ENCODE measurements at places on chromosomes 11 and 22.

DNA sequence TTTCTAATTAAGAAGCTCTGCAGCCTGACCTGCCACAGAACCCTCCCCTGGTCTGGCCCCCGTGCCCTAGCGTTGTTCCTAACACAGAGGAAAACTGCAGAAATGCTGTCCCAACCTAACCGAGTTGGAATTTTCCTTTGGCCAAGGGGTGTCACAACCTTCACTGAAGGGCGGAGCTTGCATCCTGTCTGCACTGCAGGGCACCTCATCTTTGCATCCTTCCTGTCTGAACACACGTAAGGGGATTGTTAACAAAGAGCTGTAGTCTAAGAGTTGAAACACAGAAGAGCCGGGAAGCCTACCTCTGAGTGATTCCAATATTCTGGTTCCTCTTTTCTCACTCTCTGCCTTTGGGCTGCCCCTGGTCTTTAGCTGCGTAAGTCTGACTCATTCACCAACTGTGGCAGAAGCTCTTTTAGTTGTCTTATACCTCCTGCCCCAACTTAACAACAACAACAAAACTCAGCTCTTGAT, 1.6 kb downstream of the DIXDC1 start:
- DNase-seq = peak; percentile 8

DNA sequence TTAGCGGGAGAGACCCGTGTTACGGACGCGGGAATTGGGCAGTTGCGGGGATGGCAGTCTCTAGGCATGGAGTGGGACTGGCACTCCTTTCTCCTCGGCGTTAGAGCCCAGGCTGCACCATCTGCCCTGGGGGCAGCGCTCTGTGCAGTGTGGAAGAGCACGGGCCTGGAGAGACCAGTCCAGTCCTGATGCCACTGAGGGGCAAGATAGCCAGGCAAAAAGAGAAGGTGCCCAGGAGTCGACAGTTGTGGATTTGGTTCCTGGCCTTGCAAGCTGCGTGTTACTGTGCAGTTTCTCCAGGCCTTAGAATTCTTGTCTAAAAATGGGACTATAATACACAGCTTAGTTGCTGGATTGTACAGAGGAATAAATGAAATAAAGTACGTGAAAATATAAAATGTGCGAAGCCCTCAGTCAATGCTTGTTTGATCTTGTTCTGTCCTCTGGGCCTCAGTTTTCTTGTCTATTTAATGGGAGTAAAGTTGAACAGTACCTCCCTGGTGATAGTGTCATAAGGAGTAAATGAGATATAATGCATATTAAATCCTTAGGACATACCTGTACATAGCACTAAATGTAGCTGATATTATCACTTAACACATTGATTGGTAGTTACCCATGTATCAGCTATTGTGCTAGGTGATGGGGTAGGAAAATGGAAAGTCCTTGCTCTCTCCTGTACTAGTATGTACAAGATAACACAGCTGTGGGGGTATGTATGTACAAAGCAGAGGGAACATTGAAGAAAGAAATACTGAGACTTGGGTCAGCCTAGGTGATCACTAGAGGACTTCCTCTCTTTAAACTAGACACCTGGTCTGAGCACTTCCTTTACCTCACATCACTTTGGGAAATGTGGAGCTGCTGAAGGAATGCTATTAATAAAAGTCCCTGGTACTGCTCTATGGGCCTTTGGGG, 1.2 kb downstream of the ATXN10 start:
- no peak for DNase-seq

DNA sequence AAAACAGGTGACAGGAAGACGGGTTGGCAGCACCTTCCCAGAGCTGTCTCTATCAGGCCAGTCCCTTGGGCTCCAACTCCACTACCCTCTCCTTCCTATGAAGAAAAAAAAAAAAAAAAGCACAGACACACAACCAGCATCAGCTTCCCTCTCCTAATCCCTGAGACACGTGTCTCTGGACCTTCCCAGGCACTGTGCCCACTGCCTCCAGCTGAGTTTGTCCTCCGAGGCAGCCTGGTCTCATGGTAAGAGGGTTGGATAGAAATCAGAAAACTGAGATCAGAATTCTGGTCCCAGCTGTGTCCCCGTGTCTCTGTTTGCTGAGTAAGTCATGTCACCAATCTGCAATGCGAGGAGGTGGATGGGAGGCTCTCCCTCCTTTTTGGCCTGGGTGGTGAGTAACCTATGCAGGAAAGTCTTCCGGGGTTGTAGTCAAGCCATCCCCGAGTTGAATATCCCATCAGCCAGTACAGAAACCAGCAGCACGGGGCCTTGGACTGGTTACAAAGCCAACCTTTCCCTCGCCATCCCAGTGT, 193.7 kb upstream of the TBCEL start:
- DNase-seq = no peak

DNA sequence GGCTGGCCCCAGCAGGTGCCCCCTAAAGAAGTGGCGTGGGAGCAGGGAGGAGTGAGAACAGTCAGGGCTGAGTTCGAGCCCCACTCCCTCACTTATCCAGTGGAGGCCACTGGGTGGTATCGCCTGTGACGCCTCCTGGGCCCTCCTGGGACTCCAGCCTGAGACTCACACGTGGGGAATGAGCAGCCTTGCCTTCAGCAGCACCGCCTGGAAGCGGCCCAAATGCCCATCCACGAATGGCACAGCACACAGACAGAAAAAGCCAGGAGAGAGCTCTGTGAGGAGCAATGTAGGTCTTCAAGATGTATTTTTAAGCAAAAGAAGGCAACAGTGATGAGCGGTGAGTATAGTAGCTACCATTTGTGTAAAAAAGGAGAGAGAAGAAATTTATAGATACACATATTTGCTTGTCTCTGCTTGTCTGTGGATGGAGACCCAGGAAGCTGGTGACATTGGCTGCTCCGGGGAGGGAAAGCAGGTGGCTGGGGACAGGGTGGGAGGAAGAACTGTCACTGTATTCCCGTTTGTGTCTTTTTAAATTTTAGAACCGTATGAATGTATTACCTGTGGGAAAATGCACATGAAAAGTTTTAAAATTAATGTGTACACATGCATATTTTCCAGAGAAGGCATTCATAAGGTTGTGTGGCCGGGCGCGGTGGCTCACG, 13.2 kb downstream of the KCNJ4 start:
- no peak for DNase-seq

- DNase-seq = no peak
Measured at GRCh38 chr11:128261011-128261421, 326.3 kb downstream of the ETS1 start.

DNA sequence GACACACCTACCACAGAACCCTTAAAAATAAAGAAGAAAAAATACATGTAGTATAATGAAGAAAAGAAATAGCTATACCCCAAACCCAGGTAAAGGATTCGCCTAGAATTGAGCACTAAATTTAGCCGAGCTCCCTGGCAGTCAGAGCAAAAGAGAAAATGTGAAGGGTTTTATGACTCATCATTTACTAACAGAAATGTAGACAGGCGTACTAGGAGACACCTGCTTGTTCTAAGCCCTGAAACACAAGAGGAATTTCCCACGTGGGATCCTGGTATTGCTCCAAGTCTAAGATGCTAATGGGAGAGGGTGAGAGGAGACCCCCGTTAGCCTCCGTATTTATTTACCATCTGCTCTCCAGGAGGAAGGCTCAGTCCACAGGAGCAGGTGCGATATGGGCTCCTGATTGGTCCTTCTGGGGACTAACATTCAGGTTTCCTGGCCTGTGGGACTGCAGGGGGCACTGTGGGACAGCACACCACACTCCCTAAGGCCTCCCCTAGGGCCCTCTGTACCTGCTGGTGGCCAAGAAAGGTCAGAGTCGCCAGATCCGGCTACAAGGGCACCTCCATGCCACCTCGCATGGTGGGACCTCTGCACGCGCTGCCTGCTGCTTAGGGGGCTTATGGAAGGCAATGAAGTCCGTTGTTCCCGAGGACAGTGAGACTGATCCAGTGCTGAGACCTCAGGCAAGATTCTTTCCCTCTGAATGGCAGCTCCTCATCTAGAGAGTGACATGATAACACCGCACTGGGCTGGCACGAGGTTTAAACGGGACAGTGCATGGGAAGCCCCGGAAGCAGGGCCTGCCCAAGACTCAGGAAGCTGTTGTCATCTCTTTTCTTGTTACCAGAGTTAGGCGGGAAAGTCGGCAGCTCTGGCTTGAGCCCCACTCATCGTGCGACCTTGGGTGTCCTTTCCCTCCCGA, 25.8 kb downstream of the KCNC1 start:
- no peak for DNase-seq

- DNase-seq = no peak
Measured at GRCh38 chr11:33110083-33110482, 51.2 kb downstream of the CSTF3 start.

GRCh38 chr22:23380911-23381310, 199.2 kb downstream of the IGLL1 start:
- no peak for DNase-seq

DNA sequence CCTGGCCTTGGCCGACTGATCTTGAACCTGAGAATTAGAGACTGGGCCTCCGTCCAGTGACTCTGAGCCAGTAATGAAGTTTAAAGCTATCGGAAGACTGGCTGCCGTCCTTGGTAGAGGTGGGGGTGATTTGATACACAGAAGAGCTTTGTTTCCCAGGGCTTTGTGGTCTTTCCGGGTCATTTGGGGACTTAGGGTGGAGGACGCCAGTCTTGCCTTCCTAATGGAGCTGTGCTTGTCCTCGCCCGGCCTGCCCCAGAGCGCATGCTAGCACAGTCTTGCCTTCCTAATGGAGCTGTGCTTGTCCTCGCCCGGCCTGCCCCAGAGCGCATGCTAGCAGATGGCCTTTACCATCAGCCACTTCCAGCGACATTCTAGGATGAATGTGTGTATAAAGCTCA, 65.8 kb downstream of the ST3GAL4 start:
- DNase-seq = no peak

DNA sequence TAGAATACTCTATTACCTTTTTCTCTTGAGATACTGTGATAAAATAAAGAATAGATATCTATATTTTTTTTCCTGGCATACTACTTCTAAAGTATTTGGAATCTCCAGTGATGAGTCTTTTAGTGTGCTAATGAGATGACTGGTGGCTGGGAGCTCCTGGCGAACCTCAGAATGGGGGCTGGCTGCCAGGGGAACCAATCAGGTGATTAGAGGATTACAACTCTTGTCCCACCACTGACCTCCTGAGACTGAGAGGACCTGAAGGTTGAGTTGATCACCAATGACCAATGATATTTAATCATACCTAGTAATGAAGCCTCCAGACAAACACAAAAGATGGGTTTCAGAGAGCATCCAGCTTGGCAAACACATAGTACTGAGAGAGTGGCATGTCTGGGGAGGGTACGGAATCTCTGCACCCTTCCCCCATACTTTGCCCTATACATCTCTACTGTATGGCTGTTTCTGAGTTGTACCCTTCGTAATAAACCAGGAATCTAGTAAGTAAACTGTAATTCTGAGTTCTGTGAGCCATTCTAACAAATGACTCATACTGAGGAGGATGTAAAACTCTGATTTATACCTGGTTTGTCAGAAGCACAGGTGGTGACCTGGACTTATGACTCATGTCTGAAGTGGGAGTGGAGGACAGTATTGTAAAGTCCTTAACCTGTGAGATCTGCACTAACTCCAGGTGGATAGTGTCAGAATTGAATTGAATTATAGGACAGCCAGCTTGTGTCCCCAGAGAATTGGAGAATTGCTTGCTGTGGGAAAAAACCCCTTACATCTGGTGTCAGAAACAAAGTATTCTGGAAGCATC, 325.3 kb upstream of the LRRC4C start:
- no peak for DNase-seq

GRCh38 chr22:22810018-22810427, 77.6 kb upstream of the IGLL5 start:
- DNase-seq = no peak

DNA sequence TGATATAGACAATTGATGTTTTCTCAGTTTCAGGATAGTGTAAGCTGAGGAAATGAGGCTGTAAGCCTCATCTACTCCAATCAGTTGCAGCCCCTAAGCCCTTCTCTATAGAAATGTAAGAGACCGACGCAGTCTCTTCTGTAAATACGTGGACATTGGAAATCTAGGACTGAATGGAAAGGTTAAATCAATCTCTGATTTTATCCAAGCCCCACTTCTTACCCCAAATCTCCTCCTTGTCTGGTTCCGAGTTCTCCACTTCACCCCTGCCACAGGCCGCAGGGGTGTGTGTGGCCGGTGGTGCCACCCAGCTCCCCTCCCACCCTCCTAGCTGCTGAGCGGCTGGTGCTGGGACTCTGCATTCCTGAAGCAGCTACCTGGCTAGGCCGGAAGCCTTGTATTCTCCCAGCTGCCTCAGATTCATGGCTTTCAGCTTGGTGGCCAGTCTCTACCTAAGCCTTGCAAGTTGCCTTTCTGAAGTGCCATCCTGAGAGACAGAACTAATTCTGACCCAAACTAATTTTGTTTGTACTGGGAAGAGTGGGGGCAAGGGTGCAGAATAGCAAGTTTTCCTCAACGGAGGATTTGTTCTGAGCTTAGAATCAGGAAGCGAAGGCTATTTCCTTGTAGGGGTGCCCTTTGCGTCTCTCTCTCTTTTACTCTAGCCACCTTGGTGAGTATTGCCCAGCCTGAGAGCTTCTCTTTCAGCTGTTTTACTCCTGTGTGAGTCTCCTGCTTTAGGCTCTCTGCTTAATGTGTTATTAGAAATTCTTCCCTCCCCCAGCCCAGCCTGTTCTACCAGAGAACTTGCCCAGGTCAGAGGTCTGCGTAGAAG, 749 bp downstream of the VWA5A start:
- DNase-seq = no peak

- no peak for DNase-seq
Measured at GRCh38 chr11:13666708-13667107, 1.8 kb upstream of the FAR1 start.

DNA sequence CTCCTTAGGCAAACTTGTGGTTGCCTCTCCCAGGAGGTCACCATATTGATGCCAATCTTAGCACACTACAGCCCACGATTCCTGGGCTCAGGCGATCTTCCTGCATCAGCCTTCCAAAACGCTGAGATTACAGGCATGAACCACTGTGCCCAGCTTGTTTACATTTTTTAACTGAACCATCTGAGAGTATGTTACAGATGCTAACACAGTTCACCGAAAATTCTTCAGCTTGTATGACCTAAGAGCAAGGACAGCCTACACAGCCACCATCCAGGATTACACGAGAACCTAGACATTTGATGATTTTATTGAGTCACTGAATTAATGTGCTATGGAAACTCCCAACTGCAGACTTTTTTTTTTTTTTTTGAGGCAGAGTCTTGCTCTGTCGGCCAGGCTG, 5.8 kb upstream of the LGALS1 start:
- DNase-seq = peak; percentile 51

GRCh38 chr11:112719736-112720525, 241.3 kb upstream of the NCAM1 start:
- no peak for DNase-seq

GRCh38 chr11:5288108-5288905, 13.4 kb downstream of the OR51B4 start:
- DNase-seq = peak; percentile 60

GRCh38 chr22:49586873-49587272, 240.8 kb downstream of the BRD1 start:
- no peak for DNase-seq

Data from amniotic stem cell (primary cell).